Activated T-cell treated with anti-CD3 and anti-CD28 coated beads for 1 hour (primary cell): ENCODE measurements at places on chromosomes 7 and 10.

DNA sequence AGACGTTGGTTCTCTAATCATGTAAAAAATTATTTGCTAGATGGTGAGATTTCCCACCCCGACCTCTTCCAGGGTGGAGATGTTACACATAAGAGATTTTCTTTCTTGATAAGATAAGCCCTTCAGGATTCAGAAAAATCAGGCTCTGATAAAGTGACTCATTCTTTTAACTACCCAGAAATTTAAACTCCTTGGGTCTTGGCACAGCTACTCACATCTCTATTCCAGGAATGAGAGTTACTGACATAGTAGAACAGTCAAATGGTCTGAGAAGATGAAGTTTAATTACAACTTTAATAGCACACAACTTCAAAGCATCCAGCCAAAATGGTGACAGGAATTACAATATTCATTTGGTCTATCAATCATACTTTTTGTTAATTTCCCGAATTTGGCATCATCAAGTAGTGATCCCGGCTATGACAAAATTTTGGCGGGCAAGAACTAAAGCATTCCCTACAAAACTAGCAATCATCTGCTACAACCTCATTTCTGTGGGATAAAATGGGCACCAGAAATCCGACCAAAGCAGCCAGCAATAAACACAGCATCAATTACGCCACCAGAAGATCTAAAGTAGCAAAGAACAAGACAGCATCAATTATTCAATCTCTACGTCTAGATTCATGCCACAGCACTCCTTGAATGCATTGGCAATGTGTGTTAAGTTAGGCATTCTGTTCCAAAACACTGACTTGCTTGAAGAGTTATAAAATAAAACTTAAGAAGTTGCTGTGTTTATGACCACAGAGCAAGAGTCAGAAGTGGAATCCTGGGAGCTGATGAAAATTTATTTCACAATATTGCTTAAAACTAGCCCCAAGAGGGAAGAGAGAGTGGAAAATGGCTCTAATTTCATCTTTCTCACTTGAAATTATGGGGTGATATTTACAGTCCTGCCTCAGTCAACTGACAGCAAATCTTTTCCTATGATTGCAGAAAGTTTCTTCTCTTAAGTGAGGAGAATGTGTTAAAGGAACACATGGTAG lies 565.7 kb upstream of the ANKRD30A start:
- no peak for DNase-seq

GRCh38 chr7:595621-596010 lies 76.0 kb upstream of the PDGFA start:
- DNase-seq: no peak

DNA sequence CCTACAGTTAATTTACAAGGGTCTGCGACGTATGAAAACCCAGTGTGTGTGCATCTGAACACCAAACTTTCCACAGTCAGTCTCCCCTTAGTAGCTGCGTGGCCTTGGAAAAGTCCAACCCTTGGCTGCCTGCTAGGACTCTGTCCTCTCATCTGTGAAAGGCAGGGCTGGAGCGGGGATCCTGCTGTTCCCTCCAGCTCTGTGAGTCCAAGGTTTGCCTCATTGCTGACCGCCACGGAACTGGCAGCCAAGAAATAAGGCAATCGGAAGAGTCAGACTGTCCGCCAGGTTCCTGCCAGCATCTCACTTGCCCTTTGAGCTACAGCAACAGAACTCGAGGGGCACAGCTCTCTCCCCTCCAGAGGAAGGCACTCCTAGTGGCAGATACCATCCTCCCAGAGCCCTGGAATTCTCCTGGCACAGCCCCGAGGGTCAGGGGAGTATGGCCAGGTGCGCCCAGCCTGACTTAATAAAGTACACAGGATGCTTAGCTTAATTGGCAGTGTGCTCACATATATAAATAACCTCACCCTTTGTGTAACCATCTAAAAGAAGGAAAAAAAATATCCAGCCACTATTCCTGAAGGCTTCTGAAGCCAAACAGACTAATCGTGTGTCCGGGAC lies 530.1 kb upstream of the FOXK1 start:
- DNase-seq: no peak

- no peak for DNase-seq
These were observed 32.6 kb downstream of the DUSP5 start for GRCh38 chr10:110530131-110530831.

GRCh38 chr10:75245354-75246250 lies 9.8 kb upstream of the COMTD1 start:
- DNase-seq: no peak

DNA sequence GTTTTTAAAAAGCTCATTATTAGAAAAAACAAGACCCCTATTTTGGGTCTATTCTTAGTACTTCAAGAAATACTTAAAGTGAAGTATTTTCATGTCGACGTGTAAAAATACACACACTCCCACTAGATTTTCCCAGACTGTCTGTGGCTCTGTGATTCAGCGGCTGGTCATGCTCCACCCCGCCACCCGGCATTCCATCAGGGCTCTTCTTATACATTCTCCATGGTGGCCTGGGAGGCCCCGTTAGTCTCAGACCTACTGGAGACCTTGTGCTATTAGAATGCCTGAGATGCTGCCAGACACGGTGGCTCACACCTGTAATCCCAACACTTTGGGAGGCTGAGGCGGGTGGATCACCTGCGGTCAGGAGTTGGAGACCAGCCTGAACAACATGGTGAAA lies 13.1 kb downstream of the TECPR1 start:
- DNase-seq: no peak

- DNase-seq: no peak
These were observed 20.2 kb downstream of the SLC16A12 start for GRCh38 chr10:89515031-89515841.

GRCh38 chr10:130485958-130486895 lies 350.0 kb downstream of the GLRX3 start:
- no peak for DNase-seq
